ENCODE measurements at places on chromosomes 11 and 22. TPM values are rescaled to one million over a fixed set of nuclear protein-coding genes. Genes with fewer than 3 reads are reported as not detected.

Gene PRG3
- not detected for total RNA-seq

Gene CECR2
- 0.98 TPM for total RNA-seq

Gene C11orf97
- not detected for total RNA-seq

Gene DERL3
- total RNA-seq, result 3.9 TPM

Gene APOBEC3F
- total RNA-seq, result 4.6 TPM

Gene PIK3IP1
- total RNA-seq, result 27.5 TPM

Gene OR8A1
- not detected for total RNA-seq

Gene OR56A1
- not detected for total RNA-seq

Measured in mesangial cell (primary cell).